ENCODE measurements at places on chromosomes 5 and 9. TPM values are rescaled to one million over a fixed set of nuclear protein-coding genes. Genes with fewer than 3 reads are reported as not detected.

Gene FGF18
- total RNA-seq = 0.68 TPM

DNA sequence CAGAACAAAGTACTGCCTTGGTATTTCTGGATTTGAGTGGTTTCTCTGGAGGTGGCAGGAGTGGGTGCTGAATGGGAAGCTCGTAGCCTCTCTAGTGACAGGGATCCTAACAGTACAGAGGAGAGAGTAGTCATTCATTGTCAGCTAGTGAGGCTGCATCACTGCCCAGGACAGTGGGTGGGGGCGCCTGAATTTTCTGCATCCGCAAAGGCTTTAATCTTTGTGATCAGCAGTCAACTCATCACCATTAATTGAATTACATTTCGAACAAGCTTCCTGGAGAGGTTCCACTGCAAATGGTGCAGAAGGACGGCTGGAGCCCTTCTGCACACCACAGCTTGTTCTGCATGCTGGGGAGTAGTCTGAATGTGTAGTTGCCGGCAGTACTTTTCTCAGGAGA, 77.5 kb downstream of the HSPA4 start:
- no peaks in the 10 kb centered on the region for H3K27me3 ChIP-seq
- no peak for DNase-seq
- no peak overlapping the region for H3K27ac ChIP-seq
- H3K4me1 ChIP-seq = no peaks in the 10 kb centered on the region

DNA sequence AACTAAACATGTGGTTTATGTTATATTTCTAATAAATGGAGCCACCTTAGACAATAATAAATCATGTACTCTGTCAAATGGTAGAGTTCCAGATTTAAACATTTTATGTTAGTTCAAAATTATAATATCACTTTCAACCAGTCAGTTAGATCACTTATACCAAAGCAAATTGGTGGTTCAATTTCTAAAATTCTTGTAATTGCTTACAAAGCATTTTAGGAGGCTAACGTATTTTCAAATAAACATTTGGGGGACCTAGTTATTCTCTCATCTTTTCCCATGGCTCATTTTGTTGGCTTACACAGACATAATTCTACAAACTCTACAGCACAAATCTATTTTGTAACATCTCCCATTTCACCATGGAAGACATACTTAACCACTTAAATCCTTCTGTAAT, 39.9 kb downstream of the EDIL3 start:
- DNase-seq = no peak
- no peaks in the 10 kb centered on the region for H3K36me3 ChIP-seq
- H3K4me3 ChIP-seq = no peak overlapping the region
- no peak overlapping the region for H3K27ac ChIP-seq
- H3K27me3 ChIP-seq = no peaks in the 10 kb centered on the region

Gene CSF1R
- 4.3 TPM for total RNA-seq

Gene GCNT4
- total RNA-seq = 1.8 TPM

GRCh38 chr9:136538599-136539426, 7.0 kb downstream of the NOTCH1 start:
- H3K4me3 ChIP-seq = no peak overlapping the region
- H3K4me1 ChIP-seq = peaks cover 6% of the 10 kb centered on the region
- DNase-seq = no peak
- H3K27me3 ChIP-seq = no peaks in the 10 kb centered on the region

DNA sequence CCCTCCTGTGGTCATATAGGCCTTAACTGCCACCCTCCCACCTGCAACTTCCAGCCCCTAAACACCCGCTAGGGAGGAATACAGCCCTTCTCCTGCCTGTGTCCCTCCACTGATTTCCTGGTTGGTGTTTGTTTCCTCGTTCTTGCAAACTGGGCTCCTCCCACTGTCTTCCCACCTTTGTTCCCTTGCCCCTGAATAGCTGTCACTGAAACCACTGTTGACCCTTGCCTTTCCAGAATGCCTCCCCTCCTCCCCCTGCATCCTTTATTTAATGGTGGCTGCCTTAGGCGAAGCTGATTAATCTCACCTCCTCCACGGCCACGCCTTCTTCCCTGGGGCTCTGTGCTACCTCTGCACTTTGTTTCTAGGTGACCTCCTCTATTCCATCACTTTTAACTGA, 626.7 kb downstream of the BNC2 start:
- no peaks in the 10 kb centered on the region for H3K36me3 ChIP-seq
- no peak overlapping the region for H3K4me3 ChIP-seq
- peaks cover 5% of the 10 kb centered on the region for H3K4me1 ChIP-seq
- DNase-seq = no peak
- no peaks in the 10 kb centered on the region for H3K27me3 ChIP-seq

Gene IFNA2
- total RNA-seq = 1.3 TPM

GRCh38 chr9:130020618-130021017, 22.4 kb downstream of the FNBP1 start:
- no peak overlapping the region for H3K27ac ChIP-seq
- peaks cover 5% of the 10 kb centered on the region for H3K4me1 ChIP-seq
- H3K27me3 ChIP-seq = no peaks in the 10 kb centered on the region
- no peak overlapping the region for H3K4me3 ChIP-seq

DNA sequence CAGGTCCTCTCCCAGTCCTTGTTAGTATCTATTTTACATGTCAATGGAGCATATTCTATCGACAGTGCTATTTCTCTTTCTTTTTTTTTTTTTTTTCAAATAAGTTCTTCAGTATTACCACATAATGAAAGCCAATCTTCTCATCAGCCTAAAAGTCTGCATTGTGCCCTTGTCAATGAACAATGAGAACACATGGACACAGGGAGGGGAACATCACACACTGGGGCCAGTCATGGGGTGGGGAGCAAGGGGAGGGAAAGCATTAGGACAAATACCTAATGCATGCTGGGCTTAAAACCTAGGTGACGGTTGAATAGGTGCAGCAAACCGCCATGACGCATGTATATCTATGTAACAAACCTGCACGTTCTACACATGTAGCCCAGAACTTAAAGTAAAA, 47.7 kb upstream of the TEX48 start:
- DNase-seq = no peak
- H3K27me3 ChIP-seq = no peaks in the 10 kb centered on the region
- H3K27ac ChIP-seq = no peak overlapping the region
- no peaks in the 10 kb centered on the region for H3K4me1 ChIP-seq
- H3K36me3 ChIP-seq = no peaks in the 10 kb centered on the region
- H3K4me3 ChIP-seq = no peak overlapping the region

- DNase-seq = peak; percentile 91
- no peaks in the 10 kb centered on the region for H3K36me3 ChIP-seq
- no peak overlapping the region for H3K4me3 ChIP-seq
- peaks cover 53% of the 10 kb centered on the region for H3K4me1 ChIP-seq
These were observed 26.7 kb downstream of the ERGIC1 start for GRCh38 chr5:172860520-172861443.

Gene PCDHGB3
- total RNA-seq = 11.3 TPM

Gene LECT2
- 0.87 TPM for total RNA-seq

- no peaks in the 10 kb centered on the region for H3K27me3 ChIP-seq
- H3K4me1 ChIP-seq = no peaks in the 10 kb centered on the region
- no peaks in the 10 kb centered on the region for H3K36me3 ChIP-seq
- no peak overlapping the region for H3K4me3 ChIP-seq
These were observed 319.3 kb upstream of the ZNF608 start for GRCh38 chr5:125065741-125066140.

- no peak overlapping the region for H3K27ac ChIP-seq
- no peaks in the 10 kb centered on the region for H3K27me3 ChIP-seq
- H3K4me1 ChIP-seq = no peaks in the 10 kb centered on the region
- DNase-seq = no peak
These were observed 519.2 kb downstream of the KIF4B start for GRCh38 chr5:155532621-155533311.

Gene TJP2
- 168 TPM for total RNA-seq

DNA sequence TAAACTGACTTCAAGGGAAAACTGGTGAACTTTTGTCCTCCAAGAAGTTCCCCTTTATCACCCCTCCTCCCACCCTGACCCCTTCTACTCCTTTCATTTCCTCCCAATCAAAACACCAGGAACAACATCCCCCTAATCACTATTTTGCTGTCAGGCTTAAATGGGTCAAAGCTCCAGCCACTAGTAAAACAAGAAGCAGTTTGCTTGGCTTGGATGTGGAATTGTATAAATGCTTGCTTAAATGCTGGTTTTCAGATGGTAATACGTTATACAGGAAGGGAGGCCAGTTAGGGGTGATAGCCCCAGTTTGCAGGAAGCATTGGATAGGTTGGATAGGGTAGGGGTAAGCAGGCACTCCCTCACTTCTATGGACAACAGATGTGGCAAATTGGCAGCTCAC, 473.6 kb downstream of the AGTPBP1 start:
- H3K4me1 ChIP-seq = no peaks in the 10 kb centered on the region
- DNase-seq = no peak
- no peaks in the 10 kb centered on the region for H3K27me3 ChIP-seq
- no peak overlapping the region for H3K4me3 ChIP-seq
- no peaks in the 10 kb centered on the region for H3K36me3 ChIP-seq

Gene SPINK4
- not detected for total RNA-seq

DNA sequence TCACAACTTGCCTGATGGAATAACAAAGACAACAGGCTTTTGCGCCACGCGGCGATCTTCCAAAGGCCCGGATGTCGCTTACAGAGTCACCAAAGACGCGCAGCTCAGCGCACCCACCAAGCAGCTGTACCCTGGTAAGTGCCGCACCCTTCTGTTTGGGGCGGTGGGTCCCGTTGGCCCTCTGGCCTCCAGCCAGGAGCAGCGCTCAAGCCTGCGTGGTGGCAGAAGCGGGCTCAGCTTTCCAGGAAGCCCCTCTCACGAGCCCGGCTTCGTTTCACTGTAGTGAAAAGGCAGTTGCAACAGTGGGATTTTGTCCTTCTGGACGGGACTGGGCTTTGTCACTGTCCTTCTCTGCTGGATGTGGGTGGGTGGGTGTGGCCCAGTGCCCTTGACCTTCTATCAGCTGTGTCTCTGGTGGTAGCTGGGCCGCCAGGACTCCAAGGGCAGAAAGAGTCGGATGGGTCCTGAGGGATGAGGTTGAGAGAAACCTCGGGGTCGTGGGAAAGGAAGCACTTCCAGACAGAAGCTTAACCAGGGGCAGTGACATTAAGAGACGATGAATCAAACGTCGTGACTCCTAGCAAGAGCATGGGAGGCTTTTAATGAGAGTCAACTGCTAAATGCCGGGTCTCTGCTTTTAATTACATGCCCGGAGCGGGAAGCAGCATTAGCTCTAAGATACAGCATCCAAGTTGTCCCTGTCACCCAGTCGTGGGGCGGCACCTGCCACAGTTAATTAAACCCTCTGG, 49.5 kb downstream of the COL5A1 start:
- no peaks in the 10 kb centered on the region for H3K36me3 ChIP-seq
- H3K27ac ChIP-seq = no peak overlapping the region
- DNase-seq = no peak
- H3K4me3 ChIP-seq = no peak overlapping the region
- H3K27me3 ChIP-seq = no peaks in the 10 kb centered on the region

- H3K4me3 ChIP-seq = no peak overlapping the region
- H3K4me1 ChIP-seq = no peaks in the 10 kb centered on the region
- no peaks in the 10 kb centered on the region for H3K36me3 ChIP-seq
- H3K27ac ChIP-seq = no peak overlapping the region
- DNase-seq = no peak
- no peaks in the 10 kb centered on the region for H3K27me3 ChIP-seq
These were observed 4.5 kb downstream of the LEAP2 start for GRCh38 chr5:132877938-132878337.

GRCh38 chr9:115640887-115641286, 512.7 kb upstream of the PAPPA start:
- H3K27me3 ChIP-seq = no peaks in the 10 kb centered on the region
- H3K4me1 ChIP-seq = no peaks in the 10 kb centered on the region
- no peaks in the 10 kb centered on the region for H3K36me3 ChIP-seq
- no peak overlapping the region for H3K4me3 ChIP-seq
- no peak for DNase-seq

- no peak overlapping the region for H3K4me3 ChIP-seq
- no peaks in the 10 kb centered on the region for H3K4me1 ChIP-seq
- H3K36me3 ChIP-seq = no peaks in the 10 kb centered on the region
- H3K27me3 ChIP-seq = no peaks in the 10 kb centered on the region
- DNase-seq = no peak
These were observed 135.7 kb downstream of the CAAP1 start for GRCh38 chr9:26756881-26757280.

GRCh38 chr9:134793288-134794188, 87.1 kb upstream of the FCN2 start:
- H3K27me3 ChIP-seq = no peaks in the 10 kb centered on the region
- no peaks in the 10 kb centered on the region for H3K4me1 ChIP-seq
- no peak overlapping the region for H3K4me3 ChIP-seq
- DNase-seq = no peak
- no peak overlapping the region for H3K27ac ChIP-seq
- no peaks in the 10 kb centered on the region for H3K36me3 ChIP-seq

- no peak for DNase-seq
- no peak overlapping the region for H3K27ac ChIP-seq
- H3K4me1 ChIP-seq = no peaks in the 10 kb centered on the region
- no peaks in the 10 kb centered on the region for H3K27me3 ChIP-seq
- no peak overlapping the region for H3K4me3 ChIP-seq
- H3K36me3 ChIP-seq = no peaks in the 10 kb centered on the region
These were observed 60.9 kb upstream of the ABL1 start for GRCh38 chr9:130774183-130774582.

Gene GLRA1
- total RNA-seq = not detected

DNA sequence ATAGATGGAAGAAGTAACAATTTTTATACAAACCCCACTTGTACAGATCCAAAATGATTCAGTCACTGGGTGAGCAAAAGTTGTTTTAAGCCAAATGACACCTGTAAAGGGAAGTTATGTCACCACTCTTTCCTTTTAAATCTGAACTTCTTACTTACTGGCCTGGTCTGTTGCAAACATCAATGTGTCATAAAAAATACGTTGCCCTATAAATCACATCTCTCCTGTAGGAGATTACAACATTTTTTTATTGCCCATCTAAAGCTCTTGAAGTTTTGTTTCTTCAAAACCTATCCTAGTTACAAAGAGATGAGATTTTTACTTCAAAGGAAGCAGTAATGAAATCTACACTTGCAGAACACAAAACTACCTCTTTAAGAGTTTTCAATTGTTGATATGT, 1087.8 kb upstream of the DMAC1 start:
- no peaks in the 10 kb centered on the region for H3K4me1 ChIP-seq
- no peak overlapping the region for H3K4me3 ChIP-seq
- no peak for DNase-seq

GRCh38 chr9:4084435-4084818, 215.4 kb downstream of the GLIS3 start:
- H3K36me3 ChIP-seq = no peaks in the 10 kb centered on the region
- H3K4me3 ChIP-seq = no peak overlapping the region
- H3K4me1 ChIP-seq = peaks cover 49% of the 10 kb centered on the region
- H3K27me3 ChIP-seq = no peaks in the 10 kb centered on the region

DNA sequence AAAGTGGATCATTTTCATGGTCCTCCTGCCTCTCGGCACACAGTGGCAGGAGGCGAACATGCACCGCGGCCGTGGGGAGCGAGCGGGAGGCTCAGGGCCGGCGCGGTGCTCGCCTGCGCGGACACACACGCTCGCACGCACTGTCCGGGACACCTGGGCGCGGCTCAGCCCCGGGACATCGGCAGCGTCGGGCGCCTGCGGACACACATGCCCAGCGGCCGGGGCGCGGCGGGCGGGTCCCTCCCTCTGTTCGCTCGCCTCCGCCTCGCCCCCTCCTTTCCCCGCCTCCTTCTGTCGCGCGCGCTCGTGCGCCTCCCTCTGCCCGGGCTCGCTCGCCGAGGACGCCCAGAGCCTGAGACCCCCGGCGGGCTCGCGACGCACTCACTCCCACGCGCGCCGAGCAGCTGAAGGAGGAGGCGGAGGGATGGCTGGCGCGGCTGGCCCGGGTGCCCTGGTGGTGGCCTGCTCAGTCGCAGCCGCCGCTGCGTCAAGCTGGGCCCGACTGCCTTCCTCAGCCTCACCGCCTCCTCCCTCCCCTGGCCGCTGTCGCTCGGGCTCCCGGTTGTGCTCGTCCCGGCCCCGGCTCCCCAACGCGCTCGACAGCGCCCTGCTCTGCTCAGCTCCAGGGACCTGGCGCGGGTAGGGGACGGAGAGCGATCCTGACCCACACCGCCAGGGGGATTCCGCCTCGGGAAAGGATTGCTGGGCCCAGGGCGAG, at the start of gene FRMD3:
Gene FRMD3 (minus strand): TSS at position 230 of the 718 bp plus-strand sequence. CDS start 170 bp downstream, at position 60.
- no peaks in the 10 kb centered on the region for H3K27me3 ChIP-seq
- no peaks in the 10 kb centered on the region for H3K36me3 ChIP-seq
- H3K4me1 ChIP-seq = peaks cover 8% of the 10 kb centered on the region
- peak; percentile 81 for DNase-seq

All from testis (tissue), 5 donors.